Activated gamma-delta T cell (primary cell): ENCODE measurements at places on chromosomes 7 and 10.
A peak's percentile ranks its signal among the peaks of the same experiment; 100 is the strongest.

GRCh38 chr7:33558549-33559323 is 346.6 kb upstream of the BMPER start:
- no peak for DNase-seq

- DNase-seq: no peak
Observed at GRCh38 chr10:1737222-1738061, at the start of gene ADARB2. TSS of gene ADARB2 (minus strand) at chr10:1737525.

- no peak for DNase-seq
Observed at GRCh38 chr10:97547962-97548361, 24.6 kb upstream of the ANKRD2 start.

GRCh38 chr10:7787857-7788638 is at the start of the genes ATP5F1C and KIN:
TSS of gene ATP5F1C (plus strand) at chr10:7788177. CDS start at chr10:7788208, 31 bp downstream.
TSS of gene KIN (minus strand) at chr10:7787993. CDS start at chr10:7787933, 60 bp downstream.
- DNase-seq: peak; percentile 93

DNA sequence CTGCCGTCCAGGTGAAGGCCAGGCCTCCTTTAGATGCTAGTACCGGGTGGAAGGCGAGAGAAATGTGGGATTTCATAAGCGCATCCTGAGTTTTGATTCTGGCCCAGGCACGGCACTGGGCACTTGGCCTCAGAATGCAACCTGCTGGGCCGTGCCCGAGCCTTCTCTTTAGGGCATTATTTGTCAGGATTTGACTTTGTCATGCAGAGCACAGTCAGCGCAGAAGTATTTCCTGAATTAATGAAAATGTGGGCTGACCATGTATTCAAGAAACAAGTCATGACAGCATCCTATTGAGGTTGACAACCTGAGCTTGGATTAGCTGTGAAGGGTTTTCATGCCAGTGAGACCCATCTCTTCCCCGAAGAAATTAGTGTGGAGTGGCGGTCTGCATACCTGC is 34.4 kb downstream of the RCC1L start:
- DNase-seq: no peak
